RWPE1 (cell line): ENCODE measurements at places on chromosomes 5 and 9.

DNA sequence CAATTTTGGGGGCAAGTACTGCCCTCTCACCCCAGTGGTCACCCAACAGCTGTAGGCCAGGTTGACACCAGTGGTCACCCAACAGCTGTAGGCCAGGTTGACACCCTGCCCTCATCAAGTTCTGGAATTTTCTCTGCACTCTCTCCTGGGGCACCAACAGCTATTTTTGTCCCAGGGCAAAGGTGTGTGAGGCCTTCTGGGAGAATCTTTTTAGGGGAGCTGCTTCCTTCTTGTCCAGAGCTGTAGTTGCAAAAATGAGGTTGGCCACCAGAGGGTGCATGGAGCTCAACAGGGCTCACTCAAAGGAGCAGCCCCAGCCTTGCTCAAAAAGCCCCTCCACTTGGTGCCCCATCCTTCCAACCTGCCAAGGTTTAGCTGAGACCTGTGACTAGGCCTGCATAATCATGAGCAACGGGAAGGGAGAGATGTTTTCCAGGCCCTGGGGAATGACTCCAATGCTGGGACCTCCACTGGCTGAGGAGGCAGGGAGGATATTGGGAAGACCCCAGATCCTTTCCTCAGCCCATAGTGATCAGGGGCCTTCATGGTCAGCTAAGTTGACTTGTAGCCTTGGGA is 10.6 kb upstream of the P4HA2 start:
- peak; percentile 74 for DNase-seq

DNA sequence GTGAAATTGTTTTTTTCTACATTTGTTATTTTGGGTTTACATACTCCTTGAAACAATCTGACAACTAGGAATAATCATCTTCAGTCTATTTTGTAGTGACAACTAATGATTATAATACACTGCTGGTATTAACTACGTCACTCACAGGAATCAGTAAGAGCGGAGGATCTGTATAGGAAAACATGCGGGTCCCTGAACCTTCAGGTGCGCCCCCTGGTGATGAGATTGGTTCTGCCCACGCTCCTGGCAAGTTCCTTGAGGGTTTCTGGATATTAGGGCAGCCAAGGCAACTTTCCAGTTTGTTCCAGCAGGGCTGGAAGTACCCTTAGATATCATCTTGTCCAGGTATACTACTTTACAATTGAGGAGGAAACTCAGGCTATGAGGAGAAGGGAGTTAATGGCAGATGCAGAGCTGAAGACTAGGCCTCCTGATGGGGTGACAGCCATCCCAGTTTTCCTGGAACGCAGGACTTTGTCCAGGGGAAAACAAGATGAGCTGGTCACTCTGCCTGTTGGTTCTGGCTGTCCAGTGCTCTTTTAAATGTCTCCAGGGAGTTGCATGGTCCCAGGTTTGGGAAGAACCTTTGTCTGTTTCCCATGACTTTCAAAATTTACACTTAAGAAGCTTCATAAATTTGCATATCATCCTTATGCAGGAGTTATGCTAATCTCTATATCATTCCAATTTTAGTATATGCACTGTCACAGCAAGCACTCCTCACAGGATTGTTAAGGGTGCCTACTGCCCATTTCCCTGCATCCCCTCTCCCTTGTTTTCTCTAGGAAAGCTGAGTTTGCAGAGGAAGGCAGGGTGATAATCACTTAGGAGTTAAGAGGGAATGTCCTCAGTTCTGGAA is 14.9 kb upstream of the WNT8A start:
- peak; percentile 83 for DNase-seq

DNA sequence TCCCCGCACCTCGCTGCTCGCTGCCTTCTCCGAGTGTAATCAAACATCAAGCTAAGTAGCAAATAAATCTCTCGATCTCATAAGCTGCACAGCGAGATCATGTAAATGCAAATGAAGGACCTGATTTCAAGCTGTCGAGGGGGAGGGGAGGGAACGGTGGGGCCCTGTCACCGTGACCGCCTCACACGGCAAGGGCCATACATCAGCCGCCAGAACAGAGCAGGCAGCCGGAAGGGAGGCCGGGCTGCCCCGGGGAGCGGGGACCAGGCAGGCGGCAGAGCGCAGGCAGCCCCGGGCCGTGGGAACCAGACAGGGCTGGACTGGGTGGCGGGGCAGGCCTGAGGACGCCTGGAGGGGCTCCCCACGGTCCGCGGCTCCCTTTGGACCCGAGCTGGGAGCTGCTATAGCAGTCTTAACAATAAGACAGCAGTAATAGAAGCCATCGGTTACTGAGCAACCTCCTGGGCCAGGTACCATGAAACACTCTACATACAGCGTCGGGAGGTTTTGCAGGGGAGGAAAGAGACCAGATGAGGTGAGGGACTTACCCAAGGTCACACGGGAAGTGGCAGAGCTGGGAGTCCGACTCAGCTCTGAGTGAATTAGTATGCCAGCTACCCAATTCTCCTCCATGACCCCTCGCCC is 76.8 kb downstream of the CFAP77 start:
- DNase-seq, result no peak

GRCh38 chr9:121267689-121268597 is at the start of gene GSN:
TSS of gene GSN (plus strand) at chr9:121268162. CDS start at chr9:121301972, 33,810 bp downstream.
- DNase-seq, result peak; percentile 88

GRCh38 chr9:9016597-9016996 is 1217.0 kb upstream of the DMAC1 start:
- DNase-seq, result no peak

GRCh38 chr5:77568082-77568481 is 70.4 kb downstream of the OTP start:
- DNase-seq, result no peak

DNA sequence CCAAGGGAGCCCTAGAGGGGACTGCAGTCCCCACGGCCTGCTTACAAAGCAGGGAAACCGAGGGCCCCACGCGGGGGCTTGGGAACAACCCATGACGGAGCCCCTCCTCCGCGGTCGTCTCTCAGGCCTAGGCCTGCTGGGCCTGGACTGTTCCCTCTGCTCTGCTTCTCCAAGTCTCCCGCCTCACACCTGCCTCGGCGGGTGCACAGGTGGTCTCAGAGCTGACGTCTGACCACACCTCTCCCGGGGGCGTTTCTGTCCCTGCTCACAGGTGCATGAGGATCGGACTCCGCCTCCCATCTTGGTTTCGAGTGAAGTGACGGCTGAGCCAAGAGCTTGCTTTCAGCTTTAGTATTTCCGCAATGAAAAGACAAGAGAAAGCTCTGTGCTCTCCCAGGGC is 72.1 kb downstream of the MRPL36 start:
- no peak for DNase-seq

DNA sequence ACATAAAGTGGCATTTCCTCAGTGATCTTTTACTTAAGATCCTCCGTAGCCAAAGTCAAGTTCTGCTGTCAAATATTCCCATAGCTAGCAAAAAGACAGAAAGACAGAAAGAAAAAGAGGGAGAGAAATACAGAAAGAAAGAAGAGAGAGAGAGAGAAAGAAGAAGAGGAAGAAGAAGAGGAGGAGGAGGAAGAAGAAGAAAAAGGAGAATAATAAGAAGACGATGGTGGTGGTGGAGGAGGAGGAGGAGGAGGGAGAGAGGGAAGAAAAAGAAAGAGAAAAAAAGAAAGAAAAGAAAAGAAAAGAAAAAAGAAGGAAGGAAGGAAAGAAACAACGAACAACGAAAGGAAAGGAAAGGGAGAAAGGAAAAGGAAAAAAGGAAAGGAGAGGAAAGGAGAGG is 54.1 kb downstream of the FAT2 start:
- no peak for DNase-seq

DNA sequence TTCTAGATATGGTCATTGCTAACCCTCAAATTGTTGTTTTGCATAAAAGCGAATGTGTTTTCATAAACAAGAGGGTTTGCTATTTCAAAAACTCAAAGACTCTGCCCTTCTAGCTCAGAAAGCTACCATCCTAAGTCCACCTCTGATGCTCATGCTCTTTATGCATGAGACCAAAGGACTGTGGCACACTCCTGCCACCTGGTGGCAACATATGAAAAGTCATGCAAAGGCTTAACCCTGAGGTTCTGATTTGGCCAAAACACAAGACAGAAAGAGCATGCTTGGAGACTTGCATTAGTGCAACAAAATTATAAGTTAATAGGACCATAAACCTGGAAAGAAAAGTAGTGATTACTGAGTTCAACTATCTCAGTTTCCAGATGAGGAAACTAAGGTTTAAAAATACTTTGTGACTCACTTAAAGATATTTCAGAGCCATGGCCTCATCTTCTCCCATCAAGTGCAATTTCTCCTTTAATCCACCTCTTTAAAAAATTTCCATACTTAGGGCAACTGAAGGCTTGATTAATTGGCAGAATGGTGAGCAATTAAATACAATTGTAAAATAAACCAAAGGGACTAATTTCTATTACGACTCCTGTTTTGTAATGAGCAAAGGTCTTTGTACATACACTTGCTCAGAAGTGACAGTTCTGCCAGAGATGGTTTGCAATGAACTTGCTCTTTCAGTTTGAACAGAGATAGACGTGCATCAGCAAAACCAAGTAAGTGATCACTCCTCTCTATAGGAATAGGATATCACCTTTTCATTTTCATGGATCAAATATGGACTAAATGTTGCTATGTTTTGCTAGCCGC is 110.7 kb upstream of the RAD23B start:
- DNase-seq, result peak; percentile 75

GRCh38 chr5:147483961-147484707 is 25.7 kb downstream of the DPYSL3 start:
- DNase-seq, result peak; percentile 59

DNA sequence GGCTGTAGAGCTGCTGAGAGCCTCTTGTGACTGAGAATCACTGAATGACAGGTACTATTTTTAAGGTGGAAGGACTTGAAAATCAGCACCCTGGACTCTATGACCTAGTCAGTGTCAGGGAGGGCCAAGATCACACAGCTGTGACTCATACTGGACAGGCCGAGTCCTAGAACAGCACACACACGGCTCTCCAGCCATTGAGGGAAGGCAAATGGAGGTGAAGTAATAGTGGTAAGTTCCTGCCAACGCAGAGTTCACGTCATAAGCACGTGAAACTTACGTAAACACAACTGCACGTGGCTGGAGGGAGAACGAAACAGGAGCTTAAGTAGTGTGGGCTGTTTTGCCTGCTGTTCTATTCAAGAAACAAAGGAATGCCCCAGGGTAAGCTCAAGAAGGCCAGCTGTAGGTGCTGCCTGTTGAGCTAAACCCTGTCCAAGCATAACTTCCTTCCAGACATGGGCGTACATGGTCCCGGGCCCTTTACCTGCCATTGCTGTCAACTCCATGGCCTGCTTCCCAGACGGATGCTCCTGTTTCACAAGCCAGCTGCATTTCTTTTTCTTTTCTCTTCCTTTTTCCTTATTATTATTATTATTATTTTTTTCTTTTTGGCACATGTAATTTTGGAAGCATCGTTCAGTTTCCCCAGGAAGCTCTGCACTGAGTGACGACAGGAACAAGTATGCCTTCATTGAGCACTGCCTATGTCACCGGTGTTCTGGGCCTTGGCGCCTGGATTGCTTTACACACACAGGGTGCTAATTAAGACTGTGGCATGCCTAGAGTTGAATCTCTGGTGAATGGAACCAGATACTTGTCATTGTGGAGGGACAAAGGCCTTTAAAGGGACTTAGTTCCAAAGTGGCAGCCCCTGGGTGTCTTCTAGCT is 10.2 kb upstream of the LCP2 start:
- DNase-seq, result peak; percentile 87

DNA sequence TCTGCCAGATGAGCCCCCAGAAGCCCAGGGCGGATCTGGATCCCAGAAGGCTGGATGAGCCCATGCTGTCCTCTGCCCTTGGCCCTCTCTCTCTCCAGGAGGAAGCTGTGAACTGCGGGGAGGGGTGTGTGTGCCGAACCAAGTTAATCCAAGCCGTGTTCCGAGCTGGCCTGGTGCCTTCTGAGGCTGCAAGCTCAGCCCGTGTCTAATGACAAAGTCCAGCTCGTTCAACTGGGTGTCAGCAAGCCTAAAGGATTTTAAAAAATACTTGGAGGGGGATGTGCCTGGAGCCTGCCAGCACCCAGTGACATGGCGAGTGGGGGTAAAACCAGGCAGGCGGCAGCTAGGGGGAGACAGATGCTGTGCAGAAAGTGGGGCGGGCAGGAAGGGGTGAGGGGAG is 8.0 kb downstream of the STC2 start:
- no peak for DNase-seq

- DNase-seq, result no peak
Observed at GRCh38 chr9:136753371-136754058, 4.5 kb downstream of the LCN8 start.

GRCh38 chr5:79898611-79899010 is 92.5 kb downstream of the MTX3 start:
- no peak for DNase-seq

- DNase-seq, result no peak
Observed at GRCh38 chr5:57774439-57774838, 291.8 kb upstream of the ACTBL2 start.

GRCh38 chr5:176426876-176427275 is 10.5 kb upstream of the CLTB start:
- no peak for DNase-seq

DNA sequence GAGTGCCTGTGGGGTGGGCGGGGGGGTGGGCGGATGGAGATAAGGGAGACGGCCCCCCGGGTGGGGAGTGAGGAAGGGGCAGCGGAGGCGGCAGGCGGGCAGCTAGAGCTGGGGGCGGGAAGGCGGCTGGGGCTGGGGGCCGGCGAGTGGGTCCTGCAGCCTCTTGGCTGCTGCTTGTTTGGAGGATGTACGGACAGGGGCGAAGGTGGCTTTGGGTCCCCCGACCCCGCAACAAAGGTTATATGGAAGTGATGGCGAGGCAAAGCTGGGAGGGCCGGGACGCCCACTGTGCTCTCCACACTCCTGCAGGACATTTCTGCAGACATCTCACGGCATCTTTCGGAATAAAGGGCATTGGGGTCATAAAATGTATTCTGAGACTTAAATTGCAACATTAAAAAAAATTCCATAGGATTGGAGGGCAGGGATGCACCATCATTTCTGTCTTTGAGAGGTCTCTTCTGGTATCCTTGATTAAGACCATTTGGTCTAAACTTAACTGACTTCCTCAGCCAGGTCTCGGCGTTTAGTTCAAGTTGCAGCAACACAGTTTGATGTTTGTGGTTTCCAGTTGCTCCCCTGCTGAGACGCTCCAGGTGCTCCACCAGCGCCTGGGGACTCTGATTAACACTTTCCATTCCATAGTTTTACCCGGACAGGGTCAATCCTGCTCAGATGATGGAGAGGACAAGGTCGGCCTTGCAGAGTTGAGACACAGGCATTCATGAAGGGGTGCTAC is 101.6 kb upstream of the SSBP2 start:
- DNase-seq, result no peak

DNA sequence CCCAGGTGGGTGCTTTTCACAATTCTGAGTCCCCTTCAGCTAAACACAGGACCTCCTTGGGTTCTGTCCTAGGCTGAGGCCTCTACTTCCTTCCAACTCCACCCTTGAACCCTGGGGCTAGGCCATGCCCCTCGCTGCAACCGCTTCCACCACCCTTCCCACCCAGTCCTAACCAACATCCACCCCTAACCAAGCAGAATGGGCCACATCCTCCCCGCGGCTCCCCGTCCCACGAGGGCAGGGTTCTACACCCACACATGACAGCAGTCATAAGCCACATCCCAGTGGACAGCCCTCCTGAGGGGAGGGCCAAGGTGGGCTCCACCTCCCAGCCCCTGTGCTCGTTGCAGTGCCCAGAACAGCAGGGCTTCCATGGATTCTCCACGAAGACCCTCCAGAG is 65.8 kb downstream of the SHB start:
- no peak for DNase-seq
